Posterior vena cava (tissue), 2 donors: ENCODE measurements at places on chromosomes 1 and 21.
A peak's percentile ranks its signal among the peaks of the same experiment; 100 is the strongest.

GRCh38 chr1:202073206-202073605 is 49.5 kb upstream of the GPR37L1 start:
- DNase-seq = no peak

GRCh38 chr1:88731475-88732269 is 47.6 kb downstream of the PKN2 start:
- no peak for DNase-seq

DNA sequence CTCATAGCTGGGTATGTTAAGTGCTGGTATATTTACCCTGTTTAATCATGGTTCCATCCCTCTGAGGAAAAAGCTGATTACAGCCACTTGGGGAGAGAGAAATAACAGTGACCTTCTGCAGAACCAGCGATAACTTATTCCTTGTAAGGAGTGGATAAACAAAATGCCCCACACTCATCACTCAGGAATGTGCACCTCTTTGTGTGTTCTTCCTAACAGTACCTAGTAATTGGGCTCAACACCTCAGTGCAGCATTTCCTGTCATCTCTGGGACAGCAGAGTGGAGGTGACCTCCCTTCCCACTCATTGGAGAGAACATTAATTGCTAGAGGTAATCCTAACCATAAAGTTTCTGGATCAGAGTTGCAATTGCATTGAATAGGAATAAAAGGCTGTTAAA is 112.5 kb upstream of the F3 start:
- no peak for DNase-seq

GRCh38 chr1:198929111-198929604 is 290.3 kb downstream of the PTPRC start:
- DNase-seq = no peak

GRCh38 chr1:95084317-95085176 is 11.8 kb upstream of the ALG14 start:
- no peak for DNase-seq

- no peak for DNase-seq
Measured at GRCh38 chr1:111406321-111406768, 21.2 kb downstream of the OVGP1 start.

- DNase-seq = no peak
Measured at GRCh38 chr1:103460511-103460910, 65.0 kb upstream of the RNPC3 start.

DNA sequence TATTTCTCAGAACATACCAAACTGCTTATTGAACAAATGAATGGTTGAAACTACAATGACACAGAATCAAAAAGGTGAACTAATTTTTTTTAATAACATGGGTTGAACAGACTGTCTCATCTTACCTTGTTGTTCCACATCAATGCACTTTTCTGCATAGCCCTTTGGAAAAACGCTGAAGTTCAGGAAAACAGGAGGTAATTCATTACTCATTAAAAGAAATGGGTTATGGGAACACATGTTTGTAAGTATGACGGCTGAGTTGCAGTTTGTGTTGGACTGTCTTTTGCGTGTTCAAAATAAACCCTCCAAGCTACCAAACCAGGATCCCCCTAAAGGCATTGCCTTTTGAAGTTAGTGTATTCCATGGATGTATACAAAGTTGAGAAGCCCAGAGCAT is 514.9 kb upstream of the PKN2 start:
- DNase-seq = no peak

DNA sequence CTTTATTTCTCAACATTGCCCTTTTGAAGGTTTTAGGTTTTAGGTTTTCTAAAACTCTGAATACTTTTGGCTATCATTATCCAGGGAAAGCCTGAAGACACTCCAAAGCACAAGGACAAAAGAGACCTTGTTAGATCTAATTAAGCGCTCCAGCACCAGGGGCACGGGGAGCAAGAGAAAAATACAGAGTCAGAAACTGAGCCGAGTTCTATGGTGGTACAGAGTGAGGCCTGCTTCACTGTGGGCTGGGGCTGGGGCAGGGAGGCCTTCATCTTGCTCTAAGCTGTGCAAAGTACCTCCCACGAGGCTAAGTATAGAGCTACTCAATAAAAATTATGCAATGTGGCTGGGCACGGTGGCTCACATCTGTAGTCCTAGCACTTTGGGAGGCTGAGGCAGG is 19.7 kb upstream of the RAB4A start:
- no peak for DNase-seq

GRCh38 chr21:18832950-18833349 is 429.4 kb upstream of the TMPRSS15 start:
- DNase-seq = no peak

DNA sequence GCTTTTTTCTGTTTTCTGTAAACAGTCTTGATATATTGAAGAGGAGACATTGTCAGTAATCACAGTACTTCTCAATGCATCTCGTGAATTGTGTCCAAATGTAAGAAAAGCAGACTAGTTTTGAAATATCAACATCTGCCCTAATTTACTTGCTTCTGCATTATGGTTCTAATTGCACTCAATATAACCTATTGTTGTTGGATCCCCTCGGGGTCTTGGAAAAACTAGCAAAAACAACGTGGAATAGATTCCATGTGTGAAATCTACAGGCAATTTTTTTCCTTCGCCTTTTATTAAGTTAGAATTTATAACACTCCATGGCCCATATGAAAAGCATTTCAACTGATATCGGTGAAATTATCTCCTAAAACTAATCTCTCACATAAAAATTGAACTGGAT is 236.5 kb downstream of the TTLL7 start:
- no peak for DNase-seq

GRCh38 chr1:91900562-91900961 is 14.6 kb upstream of the TGFBR3 start:
- no peak for DNase-seq

DNA sequence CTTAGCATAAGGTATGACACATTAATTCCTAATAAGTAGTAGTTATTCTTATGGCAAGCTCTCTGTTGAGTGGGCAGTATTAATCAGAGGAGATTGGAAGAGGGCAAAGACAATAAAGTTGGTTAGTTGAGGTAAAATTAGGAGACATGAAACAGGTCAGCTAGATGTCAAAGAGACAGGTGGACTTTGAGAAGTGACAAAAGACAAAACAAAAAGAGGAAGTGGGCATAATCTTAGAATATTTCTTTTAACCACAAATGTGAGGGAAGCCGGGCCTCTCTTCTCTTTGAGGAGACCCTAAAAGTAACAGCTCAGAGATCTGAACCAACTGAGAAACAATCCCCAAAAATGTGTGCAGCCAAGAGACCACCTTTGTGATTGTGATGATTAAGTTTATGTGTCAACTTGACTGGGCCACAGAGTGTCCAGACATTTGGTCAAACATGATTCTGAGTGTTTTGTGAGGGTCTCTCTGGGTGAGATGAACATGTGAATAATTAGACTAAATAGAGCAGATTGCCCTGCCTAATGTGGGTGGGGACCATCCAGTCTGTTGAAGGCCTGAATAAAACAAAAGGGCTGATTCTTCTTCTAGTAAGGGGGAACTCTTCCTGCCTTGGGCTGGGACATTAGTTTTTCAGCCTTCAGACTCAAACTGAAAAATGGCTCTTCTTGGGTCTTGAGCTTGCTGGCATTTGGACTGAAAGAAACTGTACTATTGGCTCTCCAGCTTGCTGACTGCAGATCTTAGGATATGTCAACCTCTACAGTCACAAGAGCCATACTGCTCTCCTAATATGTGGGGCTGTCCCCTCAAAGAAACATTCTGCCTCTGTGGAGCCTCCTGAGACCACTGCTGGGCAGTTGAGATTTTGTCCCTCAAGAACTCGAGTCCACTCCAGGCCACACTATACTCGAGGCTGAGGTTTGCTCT is 40.0 kb downstream of the FCRL5 start:
- no peak for DNase-seq

DNA sequence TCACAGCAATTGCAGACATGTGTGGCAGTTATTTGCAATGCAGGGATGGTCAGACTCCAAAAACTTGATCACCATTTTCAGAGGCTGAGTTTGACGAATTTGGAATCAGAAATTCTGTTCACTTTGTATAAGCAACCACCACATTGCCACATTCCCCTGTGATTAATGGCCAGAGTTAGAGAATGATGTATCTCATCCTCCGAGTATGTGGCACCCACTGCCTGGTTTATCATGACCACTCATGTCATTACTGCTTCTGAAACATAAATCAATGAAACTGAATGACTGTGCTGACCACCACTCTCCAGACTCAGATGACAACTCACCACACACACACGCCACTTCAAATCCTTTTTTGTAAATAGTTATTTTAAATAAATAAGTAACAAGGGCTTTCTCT is 66.6 kb upstream of the CACHD1 start:
- DNase-seq = no peak

- DNase-seq = no peak
Measured at GRCh38 chr1:214276786-214277185, 4.2 kb upstream of the SMYD2 start.

DNA sequence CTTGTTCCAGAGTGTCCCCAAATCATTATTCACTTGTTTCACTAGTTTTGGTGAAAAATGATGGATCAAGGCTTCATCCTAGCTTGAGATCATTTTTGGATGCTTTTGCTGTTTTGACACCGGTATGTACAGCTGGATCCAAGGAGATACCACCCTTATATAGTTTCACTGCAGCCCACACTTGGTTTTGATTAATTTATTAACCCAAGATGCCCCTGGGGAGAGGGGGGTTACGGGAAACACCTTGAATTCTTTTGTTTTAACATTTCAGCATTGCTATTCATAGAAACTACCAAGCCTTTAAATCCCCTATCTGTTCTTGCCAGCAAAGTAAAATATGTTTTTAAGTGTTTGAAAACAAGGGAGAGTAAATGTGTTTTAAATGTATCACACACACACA is 457.7 kb upstream of the RUNX1 start:
- DNase-seq = no peak

DNA sequence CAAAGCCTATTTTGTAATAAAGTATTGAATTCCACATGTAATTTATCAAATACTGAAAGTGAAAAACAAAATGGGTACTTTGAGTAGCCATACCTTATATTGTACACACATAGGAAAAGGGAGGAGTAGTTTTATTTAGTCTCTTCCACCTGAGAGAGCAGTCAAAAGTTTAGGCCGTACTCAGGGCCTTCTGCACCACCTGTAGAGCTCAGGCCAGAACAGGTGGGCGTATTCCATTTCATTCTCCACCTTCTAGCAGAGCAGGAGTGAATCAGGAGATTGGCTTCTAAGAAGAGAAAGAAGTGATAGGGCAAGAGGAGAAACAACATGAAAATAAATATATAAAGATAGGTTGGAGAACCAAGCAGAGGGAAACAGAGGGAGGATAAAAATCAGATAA is 44.0 kb downstream of the TRAF5 start:
- DNase-seq = no peak

DNA sequence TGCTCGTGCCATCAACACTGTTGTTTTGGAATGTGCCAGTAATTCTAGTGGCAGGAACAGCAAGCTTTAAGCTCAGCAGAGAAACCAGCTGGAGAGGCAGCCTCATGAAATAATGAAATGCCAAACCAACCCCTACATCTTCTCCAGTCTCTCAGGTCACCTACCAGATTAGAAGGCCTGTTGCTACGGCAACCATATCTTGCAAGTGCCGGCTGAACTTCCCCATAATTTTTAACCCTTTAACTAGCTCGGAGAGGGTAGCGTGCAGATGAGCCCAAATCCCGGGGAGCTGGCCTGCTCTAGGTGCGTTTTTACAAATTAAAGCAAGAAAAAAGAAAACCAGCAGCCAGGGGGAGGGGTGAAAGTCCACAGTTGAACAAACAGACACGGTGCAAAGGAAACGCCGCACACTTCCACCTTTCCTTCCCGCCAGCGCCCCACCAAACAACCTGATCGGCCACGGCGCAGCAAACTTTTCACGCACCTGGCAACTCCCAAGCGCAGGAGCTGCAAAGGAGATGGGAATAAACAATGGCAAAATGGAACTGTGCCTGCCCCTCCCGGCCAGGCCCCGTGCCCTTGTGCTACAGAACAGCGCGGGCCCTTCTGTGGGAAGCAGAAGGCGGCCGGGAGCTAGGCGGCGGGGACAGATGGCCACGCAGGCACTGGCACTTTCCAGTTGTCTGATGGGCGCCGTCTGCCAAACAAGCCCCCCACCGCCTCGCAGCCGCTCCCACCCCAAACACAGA is 50.1 kb downstream of the SSBP3 start:
- no peak for DNase-seq

DNA sequence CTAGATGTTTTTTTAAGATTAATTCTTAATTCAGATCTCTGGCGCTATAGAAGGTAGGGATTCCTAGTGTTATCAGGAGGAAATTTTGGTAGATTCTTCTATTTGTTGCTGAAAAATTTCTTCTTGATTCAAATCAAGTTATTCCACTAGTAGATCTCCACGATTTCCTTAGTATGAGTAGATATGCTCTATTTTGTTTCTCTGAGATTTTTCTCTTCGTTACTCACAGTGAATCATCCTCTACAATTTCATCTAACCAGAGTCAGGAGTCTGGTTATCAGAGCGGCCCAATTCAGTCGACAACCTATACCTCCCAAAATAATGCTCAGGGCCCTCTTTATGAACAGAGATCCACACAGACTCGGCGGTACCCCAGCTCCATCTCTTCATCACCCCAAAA is 18.8 kb upstream of the HAX1 start:
- DNase-seq = no peak

DNA sequence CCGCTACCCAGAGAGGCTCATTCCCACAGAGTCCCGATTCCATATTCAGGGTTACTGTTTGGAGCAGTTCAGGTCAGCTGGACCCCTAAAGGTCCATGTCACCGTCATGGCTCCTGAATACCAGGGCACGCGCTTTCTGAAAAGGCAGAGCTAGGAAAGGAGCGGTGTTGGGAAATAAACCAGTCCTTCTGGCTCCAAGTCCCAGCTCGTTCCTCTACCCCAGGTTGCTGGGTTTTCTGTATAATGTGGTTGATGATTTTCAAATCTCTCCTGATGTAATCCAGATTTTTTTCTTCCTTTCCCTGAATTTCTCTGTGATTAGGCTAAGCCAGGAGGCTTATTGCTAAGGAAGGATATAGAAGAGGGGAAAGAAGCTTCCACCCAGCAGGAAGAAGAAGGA is 14.0 kb upstream of the PKP1 start:
- peak; percentile 14 for DNase-seq

DNA sequence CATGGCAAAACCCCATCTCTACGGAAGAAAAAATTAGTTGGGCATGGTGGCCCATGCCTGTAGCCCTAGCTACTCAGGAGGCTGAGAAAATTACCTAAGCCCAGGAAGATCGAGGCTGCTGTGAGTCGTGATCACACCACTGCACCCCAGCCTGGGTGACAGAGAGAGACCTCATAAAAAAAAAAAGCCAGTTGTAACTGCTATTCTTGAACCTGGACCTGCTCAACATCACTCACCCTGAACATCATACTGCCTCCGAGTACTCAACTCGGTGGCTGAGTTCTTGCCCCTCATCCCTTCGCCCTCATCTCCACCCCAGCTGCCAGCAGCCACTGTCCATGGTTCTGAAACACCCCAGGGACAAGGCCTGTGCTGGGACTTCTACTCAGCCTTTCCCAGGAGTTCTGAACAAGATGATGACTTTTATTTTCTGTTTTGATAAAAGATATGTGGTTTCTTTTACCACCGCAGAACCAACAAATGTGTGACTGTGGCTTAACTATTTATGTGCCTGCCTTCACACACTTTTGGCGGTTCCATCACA is 5.4 kb upstream of the DISP3 start:
- DNase-seq = no peak

DNA sequence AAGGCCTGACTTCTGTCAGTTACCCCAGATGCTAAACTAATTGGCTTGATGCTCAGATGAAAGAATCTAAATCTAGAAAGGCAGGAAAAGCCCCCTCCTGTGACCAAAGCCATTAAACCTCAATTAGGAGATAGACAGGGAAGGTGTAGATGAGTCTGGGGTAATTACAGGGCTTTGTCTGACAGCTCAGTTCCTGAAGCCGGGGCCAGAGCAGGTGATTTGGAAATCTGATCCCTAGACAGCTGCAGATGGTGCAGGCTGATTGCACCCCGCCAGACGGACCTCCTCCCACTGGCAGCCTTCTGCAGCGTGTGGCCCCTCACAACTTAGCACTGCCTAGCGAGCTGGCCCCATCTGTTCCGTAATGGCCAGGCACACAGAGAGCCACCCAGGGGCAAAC is 395.1 kb downstream of the HLX start:
- no peak for DNase-seq
